ENCODE measurements at places on chromosomes 3 and 15. TPM values are rescaled to one million over a fixed set of nuclear protein-coding genes. Genes with fewer than 3 reads are reported as not detected.
A peak's percentile ranks its signal among the peaks of the same experiment; 100 is the strongest.

DNA sequence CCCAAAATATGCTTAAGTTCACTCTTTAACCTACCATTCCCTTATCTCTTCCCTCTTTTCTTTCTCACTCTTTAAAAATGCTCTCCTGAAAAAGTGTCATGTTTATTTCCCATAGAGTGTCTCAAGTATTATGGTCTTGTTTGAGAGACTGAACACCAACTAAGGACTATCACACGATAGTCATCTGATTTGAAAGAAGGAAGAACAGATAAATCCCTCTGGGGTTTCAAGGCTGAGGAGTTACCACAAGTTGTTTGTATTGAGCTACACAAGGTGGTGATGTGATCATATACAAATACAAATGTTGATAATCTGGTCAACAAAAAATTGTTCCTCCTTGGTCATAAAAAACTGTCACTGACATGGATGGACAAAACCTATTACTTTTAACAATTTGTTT, 13.8 kb downstream of the MEIS2 start:
- DNase-seq, result no peak

DNA sequence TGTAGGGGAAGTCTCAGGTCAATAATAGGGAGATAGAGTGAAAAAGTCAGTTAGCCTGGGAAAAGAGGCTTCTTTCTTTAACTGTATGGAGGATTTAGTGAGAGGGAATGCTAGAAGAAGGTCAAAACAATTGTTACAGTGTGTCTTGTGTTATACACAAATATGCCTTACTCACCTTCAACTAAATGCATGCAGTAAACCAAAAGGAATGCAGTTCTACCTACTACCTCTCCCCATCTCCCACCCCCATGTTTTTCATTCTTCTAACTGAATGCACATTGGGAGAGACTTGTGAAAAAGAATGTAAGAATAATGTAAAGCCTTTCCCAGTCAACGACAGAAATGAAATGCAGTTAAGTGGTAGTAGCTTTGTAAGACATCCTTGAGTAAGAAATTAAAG, 33.8 kb downstream of the CCDC66 start:
- peak; percentile 1 for DNase-seq

Gene TLR9
- total RNA-seq, result not detected

Gene CCR5
- not detected for total RNA-seq

- DNase-seq, result peak; percentile 99
Observed at GRCh38 chr3:67647390-67647878, 7.0 kb downstream of the SUCLG2 start.

DNA sequence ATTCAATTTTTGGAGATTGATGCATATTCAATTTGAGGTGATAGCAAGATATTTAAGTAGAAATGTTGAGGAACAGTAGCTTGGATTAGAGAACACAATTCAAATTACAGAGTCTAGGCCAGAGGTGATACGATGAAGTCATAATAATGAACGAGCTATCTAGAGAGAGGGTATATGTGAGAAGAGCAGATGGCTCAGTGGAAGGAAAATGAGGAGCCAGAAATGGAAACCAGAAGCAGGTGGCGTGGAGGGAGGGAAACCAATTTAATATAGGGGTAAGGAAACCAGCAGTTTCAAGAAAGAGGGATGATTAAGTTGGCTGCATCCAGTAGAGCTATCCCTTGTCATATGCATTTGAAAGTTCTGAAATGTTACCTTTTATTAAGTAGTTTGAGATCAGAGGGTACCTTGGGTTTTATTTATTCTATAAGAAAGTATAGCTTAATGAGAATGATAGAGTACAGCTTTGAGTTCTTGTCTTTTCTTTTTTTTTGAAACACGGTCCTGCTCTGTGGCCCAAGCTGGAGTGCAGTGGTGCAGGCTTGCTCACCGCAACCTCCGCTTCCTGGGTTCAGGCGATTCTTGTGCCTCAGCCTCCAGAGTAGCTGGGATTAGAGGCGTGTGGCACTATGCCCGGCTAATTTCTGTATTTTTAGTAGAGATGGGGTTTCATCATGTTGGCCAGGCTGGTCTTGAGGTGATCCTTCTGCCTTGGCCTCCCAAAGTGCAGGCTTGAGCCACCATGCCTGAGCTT, 22.1 kb downstream of the NCK1 start:
- no peak for DNase-seq

- peak; percentile 52 for DNase-seq
Observed at GRCh38 chr3:160754371-160754854, 1.6 kb upstream of the PPM1L start.

DNA sequence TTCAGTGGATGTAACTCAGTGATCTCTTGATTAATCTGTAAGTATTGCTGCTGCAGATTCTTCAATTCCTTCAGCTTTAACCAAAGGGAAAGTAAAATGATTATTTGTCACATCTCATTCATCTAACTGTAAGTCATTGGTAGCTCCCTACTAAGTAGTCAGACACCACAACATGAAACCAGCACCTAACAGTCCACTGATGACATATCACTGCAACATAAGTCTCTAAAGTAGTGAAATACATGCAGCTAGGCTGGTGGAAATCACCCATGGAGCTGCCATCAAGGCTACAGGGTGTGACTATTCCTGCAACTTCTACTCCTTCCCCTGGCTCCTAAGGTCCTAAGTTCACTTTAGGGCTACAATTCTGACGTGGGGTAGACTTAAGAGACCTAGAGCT, 21.1 kb upstream of the HCLS1 start:
- DNase-seq, result no peak

GRCh38 chr3:190568036-190568435, 54.2 kb downstream of the IL1RAP start:
- no peak for DNase-seq

- DNase-seq, result no peak
Observed at GRCh38 chr15:70306081-70306480, 208.4 kb upstream of the TLE3 start.

DNA sequence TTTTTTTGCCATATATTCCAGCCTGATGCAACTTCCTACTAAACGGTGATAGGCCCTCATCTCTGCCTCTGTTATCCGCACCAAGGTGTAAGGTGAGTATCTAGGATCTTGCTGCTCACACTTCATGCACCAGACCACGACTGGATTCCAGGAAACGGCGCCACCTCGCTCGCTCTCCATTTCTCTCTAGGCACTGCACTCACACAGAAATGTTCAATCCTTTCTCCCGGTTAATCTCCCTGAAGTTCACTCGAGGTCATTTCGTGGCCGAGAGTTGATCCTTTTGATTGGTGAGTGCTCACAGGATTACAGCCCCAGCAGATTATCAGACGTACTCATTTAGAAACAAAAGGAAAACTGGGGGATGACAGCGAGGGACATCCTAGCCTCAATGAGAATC, 28.1 kb downstream of the MCF2L2 start:
- DNase-seq, result no peak

DNA sequence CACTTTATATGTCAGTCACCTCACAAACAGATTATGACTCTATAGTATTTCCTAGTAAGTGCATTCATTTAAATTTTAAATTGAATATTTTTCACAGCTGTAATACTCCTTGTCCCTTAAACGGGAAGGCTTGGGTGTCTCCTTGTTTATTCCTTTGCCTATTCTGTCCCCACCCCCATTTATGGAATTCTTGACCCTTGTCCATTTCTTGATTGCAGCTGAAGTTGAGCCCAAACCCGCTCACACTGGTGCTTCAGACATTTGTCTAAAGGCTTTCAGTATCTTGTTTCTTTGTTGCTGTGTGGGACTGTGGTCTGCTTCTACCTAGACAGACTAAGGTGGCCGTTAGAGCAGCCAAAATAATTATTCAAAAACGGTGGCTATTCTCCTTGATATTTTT, 449.7 kb downstream of the FOXP1 start:
- DNase-seq, result no peak

Gene ARPP21
- total RNA-seq, result not detected

- peak; percentile 60 for DNase-seq
Observed at GRCh38 chr15:45458746-45459403, 63.7 kb downstream of the SLC30A4 start.

Gene RPUSD2
- 11.2 TPM for total RNA-seq

- DNase-seq, result peak; percentile 73
Observed at GRCh38 chr3:197749315-197749600, 425 bp upstream of the FYTTD1 start.

GRCh38 chr3:100426067-100426682, 24.8 kb downstream of the LNP1 start:
- DNase-seq, result peak; percentile 62

Gene GP5
- not detected for total RNA-seq

- DNase-seq, result peak; percentile 32
Observed at GRCh38 chr3:69121950-69122349, 445 bp downstream of the LMOD3 start.

DNA sequence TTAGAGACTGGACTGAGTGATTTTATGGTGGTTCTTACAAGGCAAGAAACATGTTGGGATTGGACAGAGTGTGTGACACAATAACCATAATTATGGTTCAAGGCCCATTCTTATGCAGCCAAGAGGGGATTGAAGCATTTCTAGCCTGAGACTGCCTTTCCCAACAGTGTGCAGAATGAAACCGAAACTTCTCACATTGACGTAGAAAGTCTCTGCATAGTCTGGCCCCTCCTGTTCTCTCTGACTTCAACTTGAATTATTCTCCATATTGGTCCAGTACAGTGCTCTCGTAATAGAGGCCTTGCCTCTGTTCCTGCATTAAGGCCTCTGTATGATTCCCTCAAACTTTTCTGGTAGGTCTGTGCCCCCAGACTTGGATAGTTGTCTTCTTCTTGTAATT, 138.3 kb downstream of the DIPK2A start:
- DNase-seq, result peak; percentile 59

DNA sequence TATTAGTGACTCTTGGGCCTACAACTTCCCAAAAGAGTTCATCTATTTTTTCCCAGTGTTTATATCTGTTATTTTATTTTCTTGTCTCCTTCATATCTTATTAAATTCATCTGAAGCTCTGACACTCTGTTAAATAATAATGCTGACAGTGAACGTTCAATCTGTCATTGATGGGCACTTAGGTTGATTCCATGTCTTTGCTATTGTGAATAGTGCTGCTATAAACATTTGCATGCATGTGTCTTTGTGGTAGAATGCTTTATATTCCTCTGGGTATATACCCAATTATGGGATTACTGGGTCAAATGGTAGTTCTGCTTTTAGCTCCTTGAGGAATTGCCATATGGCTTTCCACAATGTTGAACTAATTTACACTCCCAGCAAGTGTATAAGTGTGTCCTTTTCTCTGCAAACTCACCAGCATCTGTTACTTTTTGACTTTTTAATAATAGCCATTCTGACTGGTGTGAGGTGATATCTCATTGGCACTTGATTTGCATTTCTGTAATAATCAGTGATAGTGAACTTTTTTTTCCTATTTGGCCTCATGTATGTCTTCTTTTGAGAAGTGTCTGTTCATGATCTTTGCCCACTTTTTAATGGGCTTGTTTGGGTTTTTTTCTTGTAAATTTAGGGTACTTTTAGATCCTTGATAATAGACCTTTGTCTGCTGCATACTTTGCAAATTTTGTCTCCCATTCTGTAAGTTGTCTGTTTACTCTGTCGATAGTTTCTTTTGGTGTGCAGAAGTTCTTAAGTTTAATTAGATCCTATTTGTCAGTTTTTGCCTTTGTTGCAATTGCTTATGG, 122.5 kb downstream of the LEKR1 start:
- no peak for DNase-seq

GRCh38 chr15:68987120-68987519, 27.4 kb upstream of the NOX5 start:
- DNase-seq, result no peak

GRCh38 chr3:155504682-155505081, 211.2 kb upstream of the STRIT1 start:
- DNase-seq, result no peak

DNA sequence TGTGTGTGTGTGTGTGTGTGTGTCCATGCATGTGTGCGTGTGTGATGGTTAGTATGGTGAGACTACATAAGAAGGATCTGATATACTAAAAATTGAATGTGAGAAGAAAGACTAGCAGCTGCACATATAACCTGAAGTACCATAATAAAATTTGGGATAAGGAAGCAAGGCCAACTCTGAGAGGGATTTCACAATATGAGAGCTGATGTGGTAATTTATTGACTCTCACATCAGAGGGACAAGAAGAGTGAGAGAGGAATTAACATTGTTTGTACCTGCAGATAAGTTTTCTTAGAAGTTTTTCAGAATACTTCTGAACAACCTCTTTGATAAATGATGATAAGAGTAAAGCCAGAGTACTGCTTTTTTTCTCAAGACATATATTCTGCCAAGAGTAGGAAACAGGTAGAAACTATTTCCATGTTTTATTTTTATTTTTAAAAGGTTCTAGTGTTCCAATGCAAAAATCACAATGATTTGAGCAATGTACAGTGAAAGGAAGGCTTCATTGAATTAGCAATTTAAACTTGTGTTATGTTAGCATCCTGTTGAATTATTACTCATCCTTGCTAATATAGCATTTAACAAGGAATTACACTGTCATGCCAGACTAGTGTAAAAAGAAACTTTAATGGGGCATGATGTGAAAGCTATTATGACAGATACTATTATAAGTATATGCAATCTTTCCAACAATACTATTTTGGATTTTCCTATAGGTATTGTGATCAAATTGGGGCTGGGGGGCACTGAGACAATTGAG, 415.5 kb upstream of the ARPP21 start:
- DNase-seq, result no peak

GRCh38 chr3:165389064-165389463, 192.9 kb upstream of the SLITRK3 start:
- DNase-seq, result peak; percentile 11

DNA sequence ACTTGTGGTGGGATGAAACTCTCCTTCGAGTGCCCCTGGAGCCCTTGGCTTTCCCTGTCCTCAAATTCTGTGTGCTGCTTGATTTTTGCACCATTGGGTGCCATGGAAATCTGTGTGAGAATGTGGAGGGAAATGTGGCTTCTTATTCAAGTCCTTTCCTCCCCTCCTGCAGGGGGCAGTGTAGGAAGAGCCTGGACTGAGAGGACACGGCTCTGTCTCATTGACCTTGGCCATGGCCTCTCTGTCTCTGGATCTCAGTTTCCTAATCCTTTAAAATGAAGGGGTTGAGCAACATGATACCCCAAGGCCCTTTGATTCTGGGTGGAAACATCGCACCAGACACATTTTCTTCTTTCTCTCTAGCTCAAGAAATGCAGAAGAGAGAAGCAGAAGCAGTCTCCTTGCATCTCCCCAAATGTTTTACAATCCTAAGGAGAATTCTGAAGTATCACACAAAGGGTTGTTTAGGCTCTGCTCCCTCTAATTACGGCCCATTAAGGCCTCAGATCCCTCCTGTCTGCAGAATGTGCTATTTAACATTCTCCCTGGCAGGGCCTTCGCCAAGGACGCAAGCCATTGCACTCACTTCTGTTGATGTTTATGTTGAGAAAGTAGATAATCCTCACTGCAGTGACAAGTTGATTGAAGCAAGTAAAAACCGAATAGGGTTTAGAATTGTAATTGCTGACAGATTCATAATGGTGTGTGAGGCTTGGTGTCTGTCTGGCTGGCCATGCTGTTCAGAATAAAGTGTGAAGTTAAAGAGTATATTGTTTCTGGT, 169.1 kb downstream of the TPRG1 start:
- DNase-seq, result peak; percentile 28

DNA sequence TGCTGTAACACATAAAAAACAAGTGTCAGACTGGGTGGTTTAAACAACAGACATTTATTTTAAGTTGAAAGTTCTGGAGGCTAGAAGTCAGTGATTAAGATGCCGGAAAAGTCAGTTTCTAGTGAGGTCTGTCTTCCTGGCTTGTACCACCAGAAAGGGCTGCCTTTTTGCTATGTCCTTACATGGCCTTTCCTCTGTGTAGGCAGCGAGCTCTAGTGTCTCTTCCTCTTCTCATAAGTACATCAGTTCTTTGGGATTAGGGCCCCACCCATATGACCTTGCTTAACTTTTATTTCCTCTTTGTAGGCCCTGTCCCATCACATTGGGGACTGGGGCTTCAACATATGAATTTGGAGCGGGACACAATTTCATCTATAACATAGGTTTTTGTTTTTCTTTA, 128.0 kb downstream of the BBX start:
- no peak for DNase-seq

GRCh38 chr3:14429237-14429636, 26.8 kb downstream of the SLC6A6 start:
- no peak for DNase-seq

All from fibroblast of villous mesenchyme (primary cell).